ENCODE measurements at places on chromosomes 3 and 15.

DNA sequence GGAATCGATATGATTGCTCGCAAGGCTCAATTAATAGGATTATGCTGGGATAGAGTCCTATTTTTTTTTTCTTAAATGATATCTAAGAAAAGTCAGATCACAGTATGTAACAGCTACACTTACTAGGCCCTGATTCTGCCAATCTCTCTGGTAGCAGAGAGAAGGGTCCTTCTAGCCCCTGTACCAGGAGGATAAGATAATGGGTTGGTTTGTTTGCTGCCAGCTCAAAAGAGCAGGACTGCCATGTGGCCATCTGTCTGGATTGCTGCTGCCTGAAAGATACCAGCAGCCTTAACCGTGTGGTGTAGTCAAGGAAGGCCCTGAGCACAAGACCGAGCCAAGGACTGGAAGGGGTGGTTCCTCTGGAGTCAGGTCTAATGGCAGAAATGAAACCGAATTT, 236.4 kb downstream of the KLF13 start:
- no peak for DNase-seq

DNA sequence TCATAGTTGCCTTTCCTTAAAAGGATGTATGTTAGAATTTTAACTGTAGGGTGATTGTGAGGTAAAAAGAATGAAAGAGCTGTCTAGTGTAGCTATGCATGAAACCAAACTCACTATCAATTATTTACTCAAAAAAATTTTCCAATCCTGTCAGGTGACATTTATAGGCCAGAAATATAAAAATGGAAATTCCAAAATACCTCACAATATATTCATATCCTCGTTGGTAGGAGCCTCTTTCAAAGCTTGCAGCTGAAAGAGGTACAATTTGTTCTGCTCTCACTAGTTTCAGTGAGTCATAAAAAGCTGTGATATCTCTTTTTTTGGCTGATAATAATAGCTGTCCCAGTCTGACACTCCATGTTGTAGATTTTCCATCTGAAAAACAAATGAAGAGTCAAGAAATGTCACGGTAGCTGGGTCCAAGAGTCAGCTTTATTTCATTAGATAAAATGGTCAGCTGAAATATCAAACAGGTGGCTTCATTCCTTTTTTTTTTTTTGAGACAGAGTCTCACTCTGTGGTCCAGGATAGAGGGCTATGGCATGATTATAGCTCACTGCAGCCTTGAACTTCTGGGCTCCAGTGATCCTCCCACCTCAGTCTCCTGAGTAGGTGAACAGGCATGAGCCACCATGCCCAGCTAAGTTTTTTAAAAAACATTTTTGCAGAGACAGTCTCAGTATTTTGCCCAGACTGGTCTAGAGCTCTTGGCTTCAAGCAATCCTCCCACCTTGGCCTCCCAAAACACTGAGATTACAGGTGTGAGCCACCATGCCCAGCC, 50.8 kb upstream of the XRN1 start:
- no peak for DNase-seq

- DNase-seq, result peak; percentile 65
Observed at GRCh38 chr15:24848050-24848449, 106.7 kb upstream of the SNRPN start.

DNA sequence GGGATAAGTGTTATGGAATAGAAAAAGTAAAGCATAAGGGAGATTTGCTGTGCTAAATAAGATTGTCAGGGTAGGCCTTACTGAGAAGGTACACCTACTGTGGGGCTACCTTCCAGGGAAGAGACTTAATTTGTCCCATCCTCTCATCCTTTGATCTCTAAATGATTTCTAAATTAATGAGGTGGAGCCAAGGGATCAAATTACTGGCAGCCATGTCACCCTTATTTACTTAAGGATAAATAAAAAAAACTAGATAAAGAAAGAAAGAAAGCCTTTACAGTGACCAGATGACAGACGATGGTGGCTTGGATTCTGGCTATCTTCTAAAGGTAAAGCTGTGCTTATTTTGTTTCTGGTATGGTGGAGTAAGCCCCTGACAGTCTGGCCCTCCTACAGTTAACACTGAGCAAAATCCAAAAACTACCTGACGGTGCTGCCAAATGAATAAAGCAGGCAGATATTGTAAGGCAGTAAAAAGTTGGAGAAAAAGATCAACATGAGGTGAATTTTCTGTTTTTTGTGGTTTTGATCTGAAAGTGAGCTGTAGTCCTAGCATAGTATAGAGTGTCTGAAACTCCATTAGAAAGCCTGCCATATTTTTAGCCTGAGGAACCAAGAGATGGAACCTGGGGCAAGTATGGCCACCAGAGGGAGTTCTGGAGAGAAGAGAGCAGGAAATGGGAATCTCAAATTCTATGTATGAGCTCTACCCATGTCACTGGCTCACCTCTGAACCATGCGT, 285.1 kb upstream of the MANF start:
- peak; percentile 33 for DNase-seq

DNA sequence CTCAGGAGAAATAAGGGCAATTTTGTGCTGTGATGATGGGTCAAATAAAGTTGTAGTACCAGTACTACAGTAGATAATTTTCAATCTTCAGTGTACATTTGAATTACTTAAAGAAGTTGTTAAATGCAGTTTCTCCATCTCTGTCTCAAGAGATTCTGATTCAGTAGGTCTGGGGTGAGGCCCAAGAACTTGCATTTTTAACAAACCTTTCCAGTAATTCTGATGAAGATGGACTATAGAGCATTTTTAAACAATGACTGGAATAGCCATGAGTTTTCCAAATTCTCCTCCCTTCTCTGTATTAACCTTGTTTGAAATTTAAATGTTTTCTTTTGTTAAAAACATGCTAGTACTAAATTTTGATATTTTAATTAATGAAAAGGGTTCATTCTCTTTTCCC, 127.0 kb upstream of the CD96 start:
- DNase-seq, result no peak

DNA sequence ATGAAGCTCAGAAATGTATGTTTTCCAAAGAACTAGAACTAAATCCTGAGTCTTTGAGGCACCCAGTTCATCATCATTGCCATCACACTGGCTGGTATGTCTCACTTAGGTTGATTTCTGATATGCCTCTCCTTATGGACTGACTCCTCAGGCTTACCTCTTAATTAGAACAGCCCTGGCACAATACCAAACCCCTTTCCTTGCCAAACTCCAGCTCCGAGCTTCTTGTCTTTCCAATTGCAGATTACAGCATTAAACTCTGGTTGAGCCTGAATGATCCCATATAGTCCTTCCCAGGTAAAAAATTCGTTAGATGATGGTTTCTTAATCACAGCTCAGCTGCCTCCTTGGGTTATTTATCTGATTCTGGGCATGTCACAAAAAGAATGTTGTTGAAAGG, 66.3 kb downstream of the RTP4 start:
- DNase-seq, result no peak

- no peak for DNase-seq
Observed at GRCh38 chr15:58458076-58458475, 26.3 kb downstream of the LIPC start.

GRCh38 chr3:38038447-38038911, 529 bp upstream of the DLEC1 start:
- no peak for DNase-seq

- DNase-seq, result no peak
Observed at GRCh38 chr3:185024406-185024805, 128.5 kb downstream of the C3orf70 start.

DNA sequence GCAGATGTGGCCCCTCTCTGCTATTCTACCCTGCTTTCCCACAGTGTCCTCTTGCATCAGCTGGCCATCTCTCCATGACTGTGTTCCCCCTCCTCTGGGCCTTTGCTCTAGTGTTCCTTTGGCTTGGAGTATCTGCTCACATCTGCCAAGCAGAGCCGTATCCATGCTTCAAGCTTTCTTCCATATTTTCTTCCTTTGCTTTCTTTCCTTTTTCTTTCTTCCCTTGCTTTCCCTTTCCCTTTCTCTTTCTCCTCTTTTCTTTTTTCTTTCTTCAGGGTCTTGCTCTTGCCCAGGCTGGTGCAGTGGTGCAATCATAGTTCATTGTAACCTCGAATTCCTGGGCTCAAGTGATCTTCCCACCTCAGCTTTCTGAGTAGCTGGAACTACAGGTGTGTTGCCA, 12.6 kb downstream of the KLHL18 start:
- DNase-seq, result no peak

DNA sequence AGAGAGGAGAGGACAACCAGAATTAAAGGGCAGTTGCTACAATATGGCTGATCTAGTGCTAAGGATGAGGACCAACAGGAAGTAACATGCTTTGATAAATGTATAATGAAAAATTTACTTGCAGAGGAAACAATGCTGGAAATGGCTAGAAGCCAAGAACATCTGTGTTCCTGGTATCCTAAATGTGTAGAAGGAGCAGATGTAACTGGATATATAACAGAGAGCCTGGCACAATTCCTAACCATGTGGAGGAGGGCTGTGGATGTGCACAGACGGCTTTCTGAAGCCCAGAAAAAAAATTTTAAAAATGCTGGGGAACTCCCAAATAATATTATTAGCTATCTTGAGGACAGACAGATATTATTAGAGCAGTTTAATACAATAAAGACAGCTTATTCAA, 159.4 kb upstream of the GBE1 start:
- peak; percentile 14 for DNase-seq

DNA sequence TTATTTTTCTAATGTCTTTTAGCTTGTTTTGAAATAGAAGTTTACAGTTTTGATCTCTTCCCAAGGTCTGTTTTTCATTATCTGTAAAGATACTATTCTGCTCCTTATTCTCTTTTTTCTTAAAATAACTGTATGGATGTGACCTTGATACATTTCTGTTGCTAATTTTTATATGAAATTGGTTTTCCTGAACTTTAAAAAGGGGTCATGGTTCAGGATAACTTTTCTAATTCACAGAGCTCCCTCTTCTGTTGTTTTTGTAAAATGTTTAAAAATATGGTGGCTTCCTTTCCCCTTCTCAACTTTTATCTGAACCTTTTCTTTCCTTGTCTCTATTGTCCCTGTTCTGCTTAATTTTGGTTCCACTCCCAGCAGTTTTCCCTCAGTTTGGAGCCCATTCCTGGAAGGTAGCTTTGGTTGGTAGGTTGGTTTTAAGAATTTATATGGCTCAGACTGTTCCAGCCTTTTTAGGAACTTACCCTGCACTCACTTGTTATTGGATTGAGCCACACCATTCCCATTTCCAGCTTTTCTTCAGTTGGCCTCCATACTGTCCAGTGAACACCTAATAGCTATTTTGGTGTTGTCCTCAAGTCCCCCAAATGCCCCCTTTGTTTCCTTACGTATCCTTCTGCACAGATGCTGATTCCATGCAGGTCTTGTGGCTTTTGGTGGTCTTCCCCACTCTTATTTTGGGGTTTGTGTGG, 70.3 kb downstream of the SLMAP start:
- no peak for DNase-seq

- no peak for DNase-seq
Observed at GRCh38 chr15:78762985-78763795, 48.1 kb downstream of the ADAMTS7 start.

All from fibroblast of skin of right quadriceps (primary cell).